ENCODE measurements at places on chromosomes 1 and 21. TPM values are rescaled to one million over a fixed set of nuclear protein-coding genes. Genes with fewer than 3 reads are reported as not detected.

Gene AGT
- total RNA-seq = not detected

Gene SRM
- 230 TPM for total RNA-seq

Gene RPRD2
- total RNA-seq = 21.9 TPM

Gene AVPR1B
- total RNA-seq = not detected

Gene ERG
- total RNA-seq = 0.55 TPM

Gene TPTE
- total RNA-seq = not detected

Gene ZNF683
- not detected for total RNA-seq

Gene NES
- total RNA-seq = not detected

Gene PLPP3
- not detected for total RNA-seq

Gene SUSD4
- total RNA-seq = 0.34 TPM

Gene CSF3R
- total RNA-seq = 0.11 TPM

Gene CYP4Z1
- not detected for total RNA-seq

Gene PHLDA3
- 9.2 TPM for total RNA-seq

Gene LCE1D
- total RNA-seq = not detected

Gene RC3H1
- total RNA-seq = 30.4 TPM

Gene ZNF281
- total RNA-seq = 19.0 TPM

Gene GPX7
- 29.9 TPM for total RNA-seq

Gene RCC1
- 136 TPM for total RNA-seq

Gene MNDA
- not detected for total RNA-seq

Gene CD1D
- not detected for total RNA-seq

Gene LCE1F
- not detected for total RNA-seq

Gene TRIM17
- total RNA-seq = 2.3 TPM
